ENCODE measurements at places on chromosomes 3 and 15. TPM values are rescaled to one million over a fixed set of nuclear protein-coding genes. Genes with fewer than 3 reads are reported as not detected.

The GUCA1C gene
- total RNA-seq = not detected

The SPINK8 gene
- not detected for total RNA-seq

The SELENOT gene
- 65.6 TPM for total RNA-seq

The LRRC34 gene
- 2.4 TPM for total RNA-seq

The IL20RB gene
- total RNA-seq = 1.6 TPM

The CDHR4 gene
- total RNA-seq = 1.2 TPM

The CAMKV gene
- total RNA-seq = not detected

The C3orf22 gene
- total RNA-seq = not detected

The TRH gene
- total RNA-seq = not detected

The RTP3 gene
- not detected for total RNA-seq

The ERICH6 gene
- total RNA-seq = 0.39 TPM

The KIF7 gene
- total RNA-seq = 8.6 TPM

The SOX14 gene
- not detected for total RNA-seq

The ECE2 gene
- total RNA-seq = not detected

The STRIT1 gene
- total RNA-seq = not detected

The PLSCR2 gene
- not detected for total RNA-seq

The GOLGA8S gene
- total RNA-seq = under 0.01 TPM

The UBAP1L gene
- 2.1 TPM for total RNA-seq

The DIS3L gene
- 38.1 TPM for total RNA-seq

The SENP8 gene
- 3.5 TPM for total RNA-seq

The TEX55 gene
- not detected for total RNA-seq

The GPR27 gene
- total RNA-seq = not detected

The TMCO5A gene
- total RNA-seq = not detected

The ARHGEF26 gene
- 23.9 TPM for total RNA-seq

The SLC22A13 gene
- total RNA-seq = 2.6 TPM

The LIPH gene
- 1.2 TPM for total RNA-seq

The GPX1 gene
- total RNA-seq = 85.2 TPM

The AP3B2 gene
- 0.11 TPM for total RNA-seq

The KNG1 gene
- not detected for total RNA-seq

The IL12A gene
- total RNA-seq = under 0.01 TPM

The ITIH4 gene
- total RNA-seq = 6.7 TPM

The CYP8B1 gene
- total RNA-seq = not detected

The DYNLT2B gene
- 13.9 TPM for total RNA-seq

The FAM240A gene
- total RNA-seq = not detected

The IGF2BP2 gene
- total RNA-seq = 118 TPM

The AMOTL2 gene
- total RNA-seq = 300 TPM

The NDUFB4 gene
- 39.8 TPM for total RNA-seq

The UBA7 gene
- total RNA-seq = 2.7 TPM

The CYP11A1 gene
- total RNA-seq = 1.6 TPM

The LINGO1 gene
- not detected for total RNA-seq

The SLC24A1 gene
- 20.0 TPM for total RNA-seq

The ALS2CL gene
- 37.2 TPM for total RNA-seq
